ENCODE measurements at places on chromosomes 13 and 19.

GRCh38 chr19:14400951-14401431, 18.1 kb downstream of the DDX39A start:
- DNase-seq: no peak

- DNase-seq: no peak
Observed at GRCh38 chr13:75873494-75873893, 237.4 kb downstream of the LMO7 start.

- no peak for DNase-seq
Observed at GRCh38 chr19:17748884-17749638, 2.2 kb upstream of the FCHO1 start.

DNA sequence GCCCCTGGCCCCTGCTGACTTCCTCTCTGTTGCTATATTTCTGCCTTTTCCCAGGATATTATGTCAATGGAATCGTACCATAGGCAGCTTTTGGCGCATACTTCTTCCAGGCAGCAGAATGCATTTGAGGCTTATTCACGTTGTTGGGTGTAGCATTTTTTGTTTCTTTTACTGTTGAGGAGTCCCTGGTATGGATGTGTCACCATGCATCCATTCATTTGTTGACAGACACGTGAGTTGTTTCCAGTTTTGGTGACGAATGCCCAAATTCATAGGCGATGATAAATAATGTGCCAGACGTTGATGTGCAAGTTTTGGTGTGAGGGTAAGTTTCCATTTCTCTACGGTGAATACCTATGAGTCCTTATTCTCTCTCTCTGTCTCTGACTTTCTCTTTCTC, 5.0 kb downstream of the NFILZ start:
- no peak for DNase-seq

DNA sequence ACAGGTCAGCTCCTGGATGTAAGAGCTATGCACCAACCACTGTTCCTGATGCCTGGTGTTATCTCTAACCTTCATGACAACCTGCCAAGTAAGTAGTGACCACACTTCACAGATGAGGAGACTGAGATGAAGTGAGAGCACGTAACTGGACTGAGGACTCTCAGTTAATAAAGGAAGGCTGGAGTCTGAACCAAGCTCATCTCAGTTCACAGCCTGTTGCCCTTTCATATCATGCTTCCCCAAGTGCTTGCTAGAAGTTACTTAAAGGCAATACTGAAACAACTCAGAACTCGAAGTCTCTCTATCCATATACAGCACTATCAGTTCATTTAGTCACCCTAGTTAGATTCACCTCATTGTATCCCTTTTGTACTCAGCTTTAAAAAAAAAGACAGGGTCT, 119.7 kb downstream of the ABCC4 start:
- DNase-seq: no peak

DNA sequence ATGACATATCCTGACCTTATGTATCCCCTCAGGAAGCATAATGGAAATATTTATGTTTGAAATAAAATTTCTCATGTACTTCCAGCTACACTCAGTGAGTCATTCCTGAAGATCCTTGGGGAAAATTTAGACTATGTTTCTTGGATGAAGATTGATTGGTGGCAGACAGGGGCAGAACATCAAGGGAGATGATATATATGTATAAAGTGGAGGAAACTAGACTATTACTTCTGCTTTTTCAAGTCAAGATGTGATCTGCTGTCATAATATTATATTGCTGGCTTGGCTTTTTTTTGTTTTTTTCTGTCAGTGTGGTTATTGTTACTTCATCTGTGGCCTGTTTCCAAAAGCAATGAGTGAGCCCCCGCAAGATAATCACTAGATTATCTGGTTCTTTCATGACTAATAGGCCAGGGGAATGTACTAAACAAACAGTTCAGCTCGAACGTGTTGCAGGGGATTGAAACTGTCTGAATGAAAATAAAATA, 87.2 kb upstream of the TNFSF11 start:
- DNase-seq: no peak

DNA sequence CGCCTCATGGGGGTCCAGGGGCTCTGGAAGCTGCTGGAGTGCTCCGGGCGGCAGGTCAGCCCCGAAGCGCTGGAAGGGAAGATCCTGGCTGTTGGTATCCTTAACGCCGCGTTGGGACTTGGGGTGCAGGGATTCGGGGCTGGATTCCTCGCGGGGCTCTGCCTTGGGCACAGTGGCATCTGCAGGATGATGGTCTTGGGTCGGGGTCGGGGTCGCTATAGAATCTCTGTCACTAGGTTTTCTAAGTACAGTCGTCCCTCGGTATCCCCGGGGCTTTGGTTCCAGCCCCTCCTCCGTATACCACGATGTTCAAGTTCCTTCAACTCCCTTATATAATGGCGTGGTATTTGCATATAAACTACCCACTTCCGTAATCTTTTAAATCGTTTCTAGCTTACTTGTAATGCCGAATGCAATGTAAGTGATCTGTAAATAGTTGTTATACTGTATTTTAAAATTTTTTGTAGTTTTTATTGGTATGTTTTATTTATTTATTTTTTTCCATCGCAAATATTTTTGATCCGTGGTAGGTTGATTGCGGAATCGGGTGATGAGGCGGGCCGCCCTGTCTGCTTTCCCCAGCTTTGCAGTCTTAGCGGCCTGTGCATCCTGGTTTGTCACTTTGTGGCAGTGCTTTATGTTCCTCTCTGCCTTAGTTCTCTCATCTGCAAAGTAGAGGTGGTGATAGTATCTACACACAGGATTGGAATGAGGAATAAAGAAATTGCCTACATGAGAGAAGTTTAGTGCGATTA, 606 bp downstream of the ERCC5 start:
- peak; percentile 20 for DNase-seq

GRCh38 chr19:7191946-7192691, 102.1 kb downstream of the INSR start:
- DNase-seq: peak; percentile 21

DNA sequence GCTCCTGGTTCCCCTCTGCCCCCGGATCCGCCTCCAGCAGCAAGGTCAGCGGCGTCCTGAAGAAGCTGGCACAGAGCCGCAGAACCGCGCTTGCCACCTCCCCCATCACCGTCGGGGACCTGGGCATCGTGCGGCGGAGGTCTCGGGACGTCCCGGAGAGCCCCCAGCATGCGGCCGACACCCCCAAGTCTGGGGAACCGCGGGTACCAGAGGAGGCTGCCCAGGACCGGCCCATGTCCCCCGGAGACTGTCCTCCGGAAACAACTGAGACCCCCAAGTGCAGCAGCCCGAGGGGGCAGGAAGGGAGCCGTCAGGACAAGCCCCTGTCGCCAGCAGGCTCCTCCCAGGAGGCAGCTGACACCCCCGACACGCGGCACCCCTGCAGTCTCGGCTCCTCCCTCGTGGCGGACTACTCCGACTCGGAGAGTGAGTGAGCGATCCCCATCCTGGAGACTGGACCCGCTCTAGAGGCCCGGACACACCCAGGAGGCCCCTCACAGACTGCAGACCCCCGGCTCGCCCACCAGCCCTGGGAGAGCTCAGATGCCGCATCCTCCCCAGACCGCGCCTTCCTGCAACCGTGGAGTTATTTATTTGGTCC, 1.6 kb upstream of the MRI1 start:
- DNase-seq: no peak

- DNase-seq: no peak
Observed at GRCh38 chr19:42053037-42053935, 16.7 kb downstream of the GRIK5 start.

GRCh38 chr13:86446311-86446710, 647.1 kb upstream of the SLITRK6 start:
- no peak for DNase-seq

GRCh38 chr19:38483016-38483630, 49.6 kb downstream of the RYR1 start:
- no peak for DNase-seq

DNA sequence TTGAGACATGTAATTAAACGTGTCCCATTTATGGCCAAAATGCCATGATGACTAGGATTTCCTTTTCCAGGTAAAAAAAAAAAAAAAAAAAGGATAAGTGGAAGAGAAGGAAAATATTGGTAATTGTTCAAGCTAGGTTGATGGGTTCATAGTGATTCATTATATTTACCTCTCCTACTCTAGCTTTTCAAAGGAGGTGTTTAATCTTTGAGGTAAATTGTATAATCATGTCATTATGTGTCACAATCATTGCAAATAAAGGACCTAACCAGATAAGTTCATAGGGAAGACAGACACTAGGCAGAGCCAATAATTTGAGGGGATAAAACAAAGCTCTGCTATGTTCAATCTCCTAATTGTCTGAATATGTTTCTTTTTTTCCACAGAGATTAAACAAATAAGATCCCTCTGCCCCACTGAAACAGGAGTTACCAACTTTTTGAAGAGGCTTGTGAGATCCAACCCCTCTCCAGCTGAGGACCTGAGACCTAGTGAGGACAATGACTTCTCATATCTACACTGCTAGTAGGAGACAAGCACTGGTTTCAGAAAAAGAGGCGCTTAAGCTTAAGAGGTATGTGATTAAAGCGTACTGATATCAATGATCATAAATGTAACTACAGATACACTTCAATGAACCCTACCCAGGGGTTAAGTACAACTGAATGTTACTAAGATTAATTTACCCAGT, 61.4 kb downstream of the USP12 start:
- no peak for DNase-seq

DNA sequence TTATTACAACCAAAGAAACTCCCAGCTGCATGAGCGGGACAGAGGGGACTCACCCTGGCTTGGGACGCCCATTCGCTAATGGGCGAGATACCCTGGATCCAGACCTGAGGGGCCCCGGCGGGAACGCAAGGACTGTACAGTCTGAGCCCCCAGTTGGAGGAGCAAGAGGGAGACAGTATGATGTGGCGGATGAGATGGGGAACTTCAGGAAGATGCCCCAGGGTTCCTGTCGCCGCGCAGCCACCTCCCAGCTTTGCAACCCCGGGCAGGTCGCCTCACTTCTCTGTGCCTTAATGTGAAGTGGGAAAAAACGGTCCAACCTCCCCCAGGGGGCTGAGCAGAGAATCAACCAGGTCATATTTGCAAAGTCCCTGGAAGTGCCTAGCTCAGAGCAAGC, 2.5 kb downstream of the NPAS1 start:
- DNase-seq: no peak

- no peak for DNase-seq
Observed at GRCh38 chr13:113557013-113557412, 27.5 kb upstream of the TFDP1 start.

DNA sequence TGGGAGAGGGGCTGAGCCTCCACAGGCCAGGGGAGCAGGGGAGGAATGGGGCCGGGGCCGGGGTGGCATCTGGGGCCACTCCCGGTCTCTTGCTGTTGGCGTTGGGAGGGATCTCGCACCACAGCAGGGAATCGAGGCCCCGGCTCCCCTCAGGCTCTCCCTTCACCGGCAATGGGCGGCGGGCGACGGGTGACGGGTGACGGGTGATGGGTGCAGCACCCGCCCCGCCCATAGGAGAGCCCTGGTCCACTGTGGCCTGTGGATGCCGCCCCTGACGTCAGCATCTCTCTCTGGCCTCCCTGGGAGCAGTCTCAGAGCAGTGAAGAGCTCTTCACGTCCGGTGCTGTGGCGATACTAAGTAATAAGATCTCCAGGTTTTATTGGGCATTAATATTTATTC, 133.6 kb downstream of the KDM4B start:
- DNase-seq: no peak

GRCh38 chr19:7811989-7812388, 18.0 kb upstream of the EVI5L start:
- no peak for DNase-seq

DNA sequence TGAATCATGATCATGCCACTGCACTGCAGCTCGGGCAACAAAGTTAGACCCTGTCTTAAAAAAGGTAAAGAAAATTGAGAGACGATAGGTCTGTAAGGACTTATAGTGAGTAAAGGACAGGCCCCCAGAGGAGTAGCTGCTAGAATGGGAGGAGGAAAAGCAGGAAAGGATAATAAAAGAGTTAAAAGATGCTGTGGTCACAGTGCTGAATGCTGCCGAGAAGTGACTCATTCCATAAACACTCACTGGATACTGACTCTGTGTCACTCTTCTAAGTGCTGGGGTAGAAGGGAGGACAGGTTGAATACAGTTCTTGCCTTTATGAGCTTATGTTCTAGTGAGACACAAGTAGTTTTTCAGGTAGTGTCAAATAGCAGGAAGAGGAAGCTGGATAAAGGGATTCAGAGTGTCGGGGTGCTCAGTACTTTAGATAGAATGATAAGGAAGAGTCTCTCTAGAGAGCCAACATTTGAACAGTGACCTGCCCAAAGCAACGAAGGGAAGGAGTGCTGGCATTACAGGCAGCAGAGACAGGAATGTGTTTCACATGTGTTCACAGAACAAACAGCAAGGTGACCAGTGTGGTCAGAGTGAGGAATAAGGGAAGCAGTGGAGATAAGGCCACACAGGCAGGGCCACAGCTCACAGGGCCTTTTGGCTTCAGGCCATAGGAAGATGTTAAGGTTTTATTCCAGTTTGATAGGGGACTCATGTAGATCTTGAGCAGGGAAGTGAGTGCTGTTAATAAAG, 1240.5 kb downstream of the UQCRFS1 start:
- DNase-seq: no peak

GRCh38 chr19:1438035-1438932, at the start of gene RPS15:
TSS of gene RPS15 (plus strand) at chr19:1438396. CDS start at chr19:1438426, 30 bp downstream.
- peak; percentile 92 for DNase-seq

DNA sequence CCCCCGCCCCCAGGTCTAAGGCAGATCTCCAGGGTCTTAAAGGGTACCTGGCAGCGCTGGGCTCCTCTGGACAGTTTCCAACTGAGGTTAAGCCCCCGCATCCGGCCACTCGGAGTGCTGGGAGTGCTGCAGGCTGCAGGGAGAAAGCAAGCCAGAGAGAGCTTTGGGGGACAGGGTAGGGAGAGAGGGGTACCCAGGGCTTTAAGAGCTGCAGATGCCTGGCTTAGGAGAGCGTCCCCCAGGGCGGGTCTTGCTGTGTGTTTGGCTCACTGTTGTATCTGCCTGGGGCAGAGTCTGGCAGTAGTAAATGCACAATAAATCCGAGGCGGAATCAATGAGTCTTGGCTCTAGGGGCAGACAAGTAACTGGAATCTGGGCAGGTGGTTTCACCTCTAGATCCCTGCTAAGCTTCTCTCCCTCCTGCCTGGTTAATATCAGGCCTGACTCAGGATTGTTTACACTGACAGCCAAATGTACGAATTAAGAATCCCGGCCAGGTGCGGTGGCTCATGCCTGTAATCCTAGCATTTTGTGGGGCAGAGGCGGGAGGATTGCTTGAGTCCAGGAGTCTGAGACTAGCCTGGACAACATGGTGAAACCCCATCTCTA, 798 bp upstream of the COX6B2 start:
- no peak for DNase-seq

Measured in activated T-cell treated with anti-CD3 and anti-CD28 coated beads for 4 hours (primary cell).